ENCODE measurements at places on chromosomes 11 and 22. TPM values are rescaled to one million over a fixed set of nuclear protein-coding genes. Genes with fewer than 3 reads are reported as not detected.

GRCh38 chr11:64776425-64776824 is 1.9 kb downstream of the SF1 start:
- peaks cover 12% of the 10 kb centered on the region for H3K27me3 ChIP-seq
- H3K4me1 ChIP-seq: peaks cover 22% of the 10 kb centered on the region
- H3K27ac ChIP-seq: peak overlapping the region; percentile 80
- peak overlapping the region; percentile 95 for H3K4me3 ChIP-seq

GRCh38 chr11:74141241-74141695 is 29.5 kb downstream of the C2CD3 start:
- DNase-seq: no peak
- H3K27ac ChIP-seq: no peak overlapping the region
- H3K4me3 ChIP-seq: no peak overlapping the region
- H3K36me3 ChIP-seq: no peaks in the 10 kb centered on the region

DNA sequence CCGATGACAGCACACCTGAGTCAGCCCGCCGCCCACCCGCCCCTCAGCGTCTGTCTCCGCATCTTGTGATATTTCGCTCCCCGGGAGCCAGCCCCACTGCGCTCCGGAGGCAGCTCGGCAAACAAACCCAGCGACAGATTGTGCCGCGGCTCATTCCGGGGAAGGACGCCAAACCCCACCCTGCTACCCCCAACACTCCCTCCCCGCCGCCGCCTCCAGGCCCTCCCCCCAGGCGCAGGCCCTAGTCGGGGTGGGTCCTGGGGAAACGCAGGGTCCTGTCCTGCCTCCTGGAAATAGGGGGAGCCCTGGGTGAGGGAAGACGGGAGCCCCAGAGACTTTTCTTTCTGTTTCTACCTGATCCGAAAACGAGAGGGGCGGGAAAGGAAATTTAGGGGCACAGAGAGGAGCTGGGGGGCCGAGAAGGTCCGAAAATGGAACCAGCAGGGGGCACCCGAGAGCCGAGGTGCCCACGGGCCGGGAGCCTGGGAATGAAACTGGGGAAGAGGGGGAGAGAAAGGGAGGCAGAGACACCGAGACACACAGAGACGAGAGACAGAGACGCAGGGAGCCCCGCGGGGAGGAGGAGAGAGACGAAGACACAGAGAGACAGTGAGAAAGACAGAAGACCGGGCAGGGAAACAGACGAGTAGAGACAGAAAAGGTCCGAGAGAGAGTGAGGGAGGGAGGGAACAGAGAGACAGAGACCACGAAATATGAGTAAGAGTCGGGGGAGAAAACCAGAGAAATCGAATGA is 1.7 kb upstream of the RTN4RL2 start:
- peaks cover 17% of the 10 kb centered on the region for H3K4me1 ChIP-seq
- peak overlapping the region; percentile 93 for H3K4me3 ChIP-seq
- no peaks in the 10 kb centered on the region for H3K36me3 ChIP-seq
- peaks cover 22% of the 10 kb centered on the region for H3K27me3 ChIP-seq
- DNase-seq: peak; percentile 78

The BATF2 gene
- not detected for total RNA-seq

The TRIM5 gene
- 2.6 TPM for total RNA-seq

DNA sequence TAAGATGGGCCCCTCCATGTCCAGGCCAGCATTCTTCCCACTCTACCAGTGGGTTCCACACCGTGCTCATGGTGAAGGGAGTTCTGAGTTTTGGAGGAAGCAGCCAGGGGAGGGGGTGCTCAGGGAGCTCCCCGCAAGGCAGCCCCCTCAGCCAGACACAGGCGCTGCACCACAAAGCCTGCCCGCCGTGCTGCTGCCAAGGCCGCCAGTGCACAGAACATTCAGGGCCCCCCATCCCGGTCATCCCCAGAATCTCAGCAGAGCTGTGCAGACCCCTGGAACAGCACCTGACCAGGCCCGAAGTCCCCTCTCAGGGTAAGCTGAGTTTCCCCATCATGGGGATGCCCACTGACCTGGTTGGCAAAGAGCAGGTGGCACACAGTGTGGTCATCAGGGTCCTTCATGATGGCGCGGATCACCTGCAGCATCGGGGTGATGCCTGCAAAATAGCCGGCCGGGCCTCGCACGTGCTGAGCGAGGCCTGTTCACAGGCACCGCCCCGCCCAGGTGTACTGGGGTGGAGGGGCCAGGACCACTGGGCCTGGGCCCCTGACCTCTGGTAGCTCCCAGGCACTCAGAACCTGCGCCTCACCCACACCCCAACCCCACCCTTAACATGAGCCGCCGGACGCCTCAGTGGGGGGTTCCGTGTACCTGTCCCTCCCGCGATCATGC is 12.4 kb upstream of the POLDIP3 start:
- H3K4me1 ChIP-seq: peaks cover 3% of the 10 kb centered on the region
- no peaks in the 10 kb centered on the region for H3K36me3 ChIP-seq
- H3K4me3 ChIP-seq: no peak overlapping the region
- peaks cover 2% of the 10 kb centered on the region for H3K27me3 ChIP-seq
- no peak for DNase-seq

The TEX54 gene
- 1.0 TPM for total RNA-seq

DNA sequence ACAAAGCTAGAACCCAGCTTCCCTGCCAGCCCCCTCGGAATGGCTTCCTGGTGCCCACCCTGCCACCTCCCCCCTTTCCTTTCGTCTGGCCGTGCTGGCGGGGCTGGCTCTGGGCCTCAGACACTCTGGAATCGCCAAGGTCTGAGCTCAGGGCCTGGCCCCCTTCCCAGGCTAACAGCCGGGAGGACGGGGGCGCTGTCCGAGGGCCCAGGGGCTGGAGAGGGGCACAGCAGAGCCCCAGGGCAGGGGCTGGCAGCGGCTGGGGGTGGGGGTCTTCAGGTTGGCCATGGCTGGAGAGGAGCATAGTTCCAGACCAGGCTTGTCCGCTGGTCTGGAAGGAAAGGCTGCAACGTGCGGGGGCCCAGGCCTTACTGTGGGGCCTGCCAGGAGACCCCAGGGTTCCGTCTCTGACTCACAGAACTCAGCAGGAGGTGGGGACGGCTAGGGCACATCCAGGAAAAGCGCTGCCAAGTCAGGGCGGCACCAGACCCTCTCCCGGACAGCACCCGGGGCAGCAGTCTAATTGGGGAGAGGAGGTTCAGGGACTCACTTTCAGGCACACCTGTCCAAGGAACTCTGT is 861 bp upstream of the LTBP3 start:
- peaks cover 11% of the 10 kb centered on the region for H3K4me1 ChIP-seq
- H3K36me3 ChIP-seq: no peaks in the 10 kb centered on the region
- H3K27me3 ChIP-seq: peaks cover 17% of the 10 kb centered on the region
- H3K4me3 ChIP-seq: peak overlapping the region; percentile 34
- no peak for DNase-seq
- no peak overlapping the region for H3K27ac ChIP-seq

DNA sequence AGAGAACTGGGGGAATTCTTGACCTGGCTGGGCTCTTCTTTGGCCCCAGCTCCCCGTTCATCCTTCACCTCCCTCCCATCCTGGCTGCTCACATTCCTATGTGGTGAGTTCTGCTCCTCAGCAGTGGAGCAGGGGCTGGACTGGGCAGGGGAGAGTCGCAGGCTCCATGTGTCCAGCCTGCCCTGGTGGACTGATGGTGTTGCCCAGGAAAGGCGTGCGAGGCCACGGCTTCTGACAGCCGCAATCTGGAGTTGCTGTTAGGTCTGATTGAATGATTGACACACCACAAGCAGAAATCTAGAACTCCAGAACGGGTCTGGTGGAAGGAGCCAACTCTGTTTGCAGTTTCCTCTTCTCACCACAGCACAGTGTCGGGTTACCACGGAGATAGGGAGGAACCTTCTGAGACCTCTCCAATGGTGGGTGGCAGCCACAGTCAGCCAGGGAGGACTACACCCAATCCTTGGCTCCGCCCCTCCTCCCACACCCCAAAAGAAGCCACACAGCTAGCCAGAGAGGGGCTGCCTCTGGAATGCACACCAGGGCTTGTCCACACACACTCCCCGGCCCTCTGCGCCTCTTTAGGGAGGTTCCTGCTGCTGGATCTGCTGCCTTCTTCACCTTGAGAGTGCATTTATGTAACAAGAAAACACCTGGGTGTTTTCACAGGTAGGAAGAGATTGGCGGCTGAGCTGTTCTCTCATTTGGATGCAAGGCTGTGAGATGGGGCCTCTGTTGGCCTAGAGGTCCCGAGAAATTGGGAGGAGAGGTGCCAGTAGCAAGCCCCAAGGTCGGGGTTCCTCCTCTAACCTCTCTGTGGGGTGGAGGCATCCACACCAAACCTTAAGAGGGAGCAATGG is 56.4 kb upstream of the CD44 start:
- H3K36me3 ChIP-seq: no peaks in the 10 kb centered on the region
- H3K4me1 ChIP-seq: no peaks in the 10 kb centered on the region
- H3K27me3 ChIP-seq: no peaks in the 10 kb centered on the region

- no peak overlapping the region for H3K4me3 ChIP-seq
- H3K27me3 ChIP-seq: peaks cover 8% of the 10 kb centered on the region
- no peaks in the 10 kb centered on the region for H3K4me1 ChIP-seq
- no peak for DNase-seq
Observed at GRCh38 chr22:48651036-48651890, 1176.4 kb downstream of the BRD1 start.

The CKAP5 gene
- total RNA-seq: 193 TPM

- DNase-seq: no peak
- H3K4me3 ChIP-seq: no peak overlapping the region
- no peak overlapping the region for H3K27ac ChIP-seq
Observed at GRCh38 chr11:92313784-92314183, 89.2 kb downstream of the FAT3 start.

DNA sequence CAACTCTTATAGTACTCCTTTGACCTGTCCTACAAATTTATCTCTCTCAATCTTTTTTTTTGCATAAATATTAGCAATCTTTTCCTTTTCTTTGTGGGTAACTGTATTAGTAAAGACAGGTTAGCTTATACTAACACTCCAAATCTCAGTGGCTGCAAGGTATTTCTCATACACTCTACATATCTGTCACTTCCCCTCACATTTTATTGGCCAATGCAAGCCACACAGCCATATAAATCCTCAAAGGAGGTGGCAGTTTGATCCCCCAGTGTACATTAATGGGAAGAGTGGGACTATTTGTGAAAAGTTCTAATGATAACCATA is 42.6 kb upstream of the EED start:
- no peak overlapping the region for H3K27ac ChIP-seq
- H3K27me3 ChIP-seq: no peaks in the 10 kb centered on the region
- no peak overlapping the region for H3K4me3 ChIP-seq
- no peak for DNase-seq
- H3K4me1 ChIP-seq: no peaks in the 10 kb centered on the region

The AIFM3 gene
- 0.64 TPM for total RNA-seq

DNA sequence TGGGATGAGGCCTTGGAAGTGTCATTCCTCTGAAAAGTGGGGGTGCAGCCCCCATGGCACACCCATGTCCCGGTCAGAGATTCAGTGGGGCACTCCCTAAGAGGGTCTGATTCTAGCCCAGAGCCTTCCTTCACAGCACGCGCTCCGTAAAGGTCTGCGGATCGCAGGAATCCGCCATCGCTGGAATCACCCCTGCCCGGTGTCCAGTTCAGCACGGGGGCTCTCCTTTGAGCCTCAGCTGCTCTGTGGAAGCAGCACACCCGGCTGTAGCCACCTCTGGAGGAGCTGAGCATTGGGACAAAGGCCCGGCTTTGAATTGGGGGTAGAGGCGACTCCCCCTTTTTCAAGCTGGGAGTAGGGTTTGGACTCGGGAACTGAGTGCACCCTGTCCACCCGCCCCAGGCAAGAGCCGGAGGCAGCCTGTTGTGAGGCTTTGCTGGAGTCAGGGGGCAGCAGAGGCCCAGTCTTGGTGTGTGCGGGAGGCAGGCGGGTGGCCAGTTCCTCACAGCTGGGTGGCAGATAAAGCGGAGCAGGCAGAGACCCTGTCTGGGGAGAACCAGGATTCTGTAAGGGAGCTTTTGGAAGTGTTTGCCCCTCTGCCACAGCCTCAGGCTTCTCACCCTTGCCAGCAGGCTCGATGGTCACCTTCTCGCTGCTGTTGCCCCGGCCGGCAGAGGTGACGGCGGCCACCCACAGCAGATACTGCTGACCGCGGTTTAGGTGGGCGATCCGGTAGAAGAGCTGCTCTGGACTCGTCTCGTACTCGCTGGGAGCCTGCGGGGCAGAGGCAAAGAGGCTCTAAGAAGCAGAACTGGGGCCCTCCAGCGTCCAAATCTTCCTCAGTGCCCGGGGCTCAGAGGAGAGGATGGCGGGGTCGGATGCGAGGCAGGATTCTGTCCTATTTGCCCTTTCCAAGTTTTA is 115.9 kb downstream of the CEP164 start:
- peaks cover 9% of the 10 kb centered on the region for H3K4me1 ChIP-seq
- H3K27ac ChIP-seq: peak overlapping the region; percentile 62
- no peaks in the 10 kb centered on the region for H3K36me3 ChIP-seq
- no peak overlapping the region for H3K4me3 ChIP-seq

- no peaks in the 10 kb centered on the region for H3K4me1 ChIP-seq
- DNase-seq: no peak
- H3K36me3 ChIP-seq: no peaks in the 10 kb centered on the region
- H3K4me3 ChIP-seq: no peak overlapping the region
- H3K27ac ChIP-seq: no peak overlapping the region
Observed at GRCh38 chr11:400241-400689, 6.3 kb downstream of the PKP3 start.

DNA sequence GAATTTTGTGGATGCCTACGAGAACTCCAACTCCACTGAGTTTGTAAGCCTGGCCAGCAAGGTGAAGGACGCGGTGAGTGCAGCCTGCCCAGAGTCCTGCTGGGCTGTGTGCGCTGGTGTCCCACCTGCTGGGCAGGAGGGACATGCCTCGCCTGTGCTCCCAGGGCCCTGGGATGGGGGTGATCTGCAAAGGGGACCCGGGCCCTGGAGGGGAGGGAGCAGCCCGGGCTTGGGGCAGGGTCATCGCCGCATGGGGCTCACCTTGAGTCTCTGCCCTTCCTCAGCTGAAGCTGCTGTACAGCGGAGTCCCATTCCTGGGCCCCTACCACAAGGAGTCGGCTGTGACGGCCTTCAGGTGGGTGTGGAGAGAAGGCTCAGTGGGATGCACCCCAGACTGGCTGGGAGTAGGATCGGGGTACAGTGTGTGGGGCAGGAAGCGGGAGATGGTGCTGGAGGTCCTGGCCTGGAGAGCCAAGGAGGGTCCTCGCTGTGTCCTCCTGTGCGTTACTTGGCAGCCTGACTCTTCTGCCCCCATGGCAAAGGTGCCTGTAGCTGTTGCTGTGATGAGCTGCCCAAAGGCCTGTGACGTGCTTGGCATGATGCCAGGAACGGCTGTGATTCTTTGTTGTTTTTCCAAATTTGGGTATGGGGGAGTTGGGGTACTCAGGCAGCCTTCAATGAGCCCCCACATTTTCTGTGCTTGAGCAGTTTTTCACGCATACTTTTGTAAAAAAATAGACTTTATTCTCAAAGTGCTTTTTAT is 29.2 kb downstream of the ST14 start:
- no peaks in the 10 kb centered on the region for H3K36me3 ChIP-seq
- peaks cover 9% of the 10 kb centered on the region for H3K4me1 ChIP-seq
- no peak overlapping the region for H3K4me3 ChIP-seq

DNA sequence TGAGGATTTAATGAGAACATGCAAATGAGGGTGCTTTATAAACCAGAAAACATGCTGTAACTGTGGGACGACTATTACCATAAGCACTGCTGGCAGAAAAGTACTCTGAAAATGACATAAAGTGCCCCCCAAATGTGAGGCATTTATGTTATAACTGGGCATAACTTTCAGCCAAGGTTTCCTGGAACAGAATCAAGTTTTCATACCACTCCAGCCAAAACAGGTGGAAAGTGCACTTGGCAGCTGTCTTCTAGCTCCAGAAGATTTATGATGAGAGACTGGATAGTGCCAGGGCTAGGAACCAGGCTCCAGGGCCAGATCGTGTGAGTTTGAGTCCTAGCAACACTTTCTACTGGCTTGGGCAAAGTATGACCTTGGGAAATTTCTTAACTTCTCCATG is 339.2 kb downstream of the TENM4 start:
- H3K4me1 ChIP-seq: peaks cover 22% of the 10 kb centered on the region
- no peak overlapping the region for H3K27ac ChIP-seq
- H3K27me3 ChIP-seq: peaks cover 1% of the 10 kb centered on the region
- DNase-seq: no peak
